ENCODE measurements at places on chromosomes 13 and 19.

GRCh38 chr19:55857149-55857548 lies 20.8 kb downstream of the NLRP4 start:
- DNase-seq = peak; percentile 23

- no peak for DNase-seq
Measured at GRCh38 chr13:113903912-113904311, 40.0 kb upstream of the GAS6 start.

DNA sequence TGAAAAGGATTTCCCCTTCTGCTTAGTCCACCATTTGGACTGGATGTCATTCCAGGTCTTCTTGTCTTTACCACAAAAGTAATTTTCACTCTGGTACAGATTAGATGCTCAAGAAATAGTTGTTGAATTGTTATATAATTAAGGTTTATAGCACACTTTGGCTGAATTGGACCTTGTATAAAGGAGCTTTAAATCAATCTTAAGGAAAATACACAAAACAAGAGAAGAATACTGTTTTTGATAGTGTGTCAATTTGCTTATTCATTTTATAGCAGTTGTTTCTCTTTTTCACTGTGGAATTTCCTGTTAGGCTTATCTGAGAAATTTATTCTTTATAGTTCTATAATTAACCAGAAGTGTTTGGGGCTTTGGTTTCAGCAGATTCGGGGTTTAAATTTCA lies 62.7 kb upstream of the TDRD3 start:
- DNase-seq = no peak

GRCh38 chr13:27665333-27665732 lies 43.6 kb downstream of the POLR1D start:
- DNase-seq = no peak

- DNase-seq = no peak
Measured at GRCh38 chr13:78160793-78161192, 242.2 kb upstream of the EDNRB start.

DNA sequence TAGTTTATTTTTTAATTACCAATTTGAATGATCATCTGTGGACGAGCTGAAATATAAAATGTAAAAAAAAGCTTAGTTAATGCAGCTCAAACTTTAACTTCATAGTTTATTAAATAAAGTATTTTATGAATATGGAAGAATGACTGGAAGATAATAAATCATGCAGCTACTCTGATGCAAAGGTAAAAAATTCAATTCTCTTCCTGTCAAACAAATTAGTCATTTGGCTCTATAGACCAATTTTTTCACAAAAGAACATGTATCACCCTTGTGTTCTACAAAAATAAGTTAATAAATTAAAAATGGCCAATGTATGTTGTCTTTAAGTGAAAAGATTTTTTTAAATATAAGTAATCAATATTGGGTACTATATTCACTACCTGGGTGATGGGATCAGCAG lies 26.2 kb downstream of the EXOSC8 start:
- no peak for DNase-seq

DNA sequence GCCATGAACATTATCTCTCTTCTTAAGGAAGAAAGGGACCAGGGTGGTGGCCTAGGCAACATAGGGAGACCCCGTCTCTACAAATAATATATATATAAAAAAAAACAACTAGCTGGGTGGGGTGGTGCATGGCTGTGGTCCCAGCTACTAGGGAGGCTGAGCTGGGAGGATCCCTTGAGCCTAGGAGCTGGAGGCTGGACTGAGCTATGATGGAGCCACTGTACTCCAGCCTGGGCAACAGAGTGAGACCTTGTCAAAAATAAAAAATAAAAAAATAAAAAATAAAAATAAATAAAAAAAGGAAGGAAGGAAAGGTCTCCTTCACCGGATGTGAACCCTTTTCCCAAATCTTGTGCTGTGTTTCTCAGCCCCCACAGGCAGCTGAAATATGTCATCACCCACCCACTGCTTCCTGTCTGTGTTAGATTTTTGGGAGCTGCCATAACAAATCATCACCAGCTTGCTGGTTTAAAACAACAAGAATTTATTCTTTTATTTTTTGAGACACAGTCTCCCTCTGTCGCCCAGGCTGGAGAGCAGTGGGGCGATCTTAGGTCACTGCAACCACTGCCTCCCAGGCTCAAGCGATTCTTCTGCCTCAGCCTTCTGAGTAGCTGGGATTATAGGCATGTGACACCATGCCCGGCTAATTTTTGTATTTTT lies 9.5 kb upstream of the TSPAN16 start:
- no peak for DNase-seq

DNA sequence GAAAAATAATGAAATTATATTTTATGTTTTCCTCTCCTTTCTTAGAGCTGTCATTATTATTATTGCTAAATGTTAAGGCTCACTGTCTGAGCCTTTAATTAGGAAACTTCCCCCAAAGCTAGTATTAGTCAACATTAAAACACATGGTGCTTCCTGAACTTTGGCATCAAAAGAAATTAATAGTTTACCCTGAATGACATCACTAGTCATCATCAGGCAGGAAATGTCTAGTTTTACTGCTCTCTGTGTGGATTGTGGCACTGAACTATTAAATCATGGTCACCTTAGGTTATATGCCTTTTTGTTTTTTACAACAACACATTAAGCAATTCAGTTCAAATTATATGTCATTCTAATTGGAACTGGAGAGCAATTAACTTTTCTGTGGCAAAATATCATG lies 595.5 kb downstream of the SLITRK1 start:
- no peak for DNase-seq

GRCh38 chr13:86572115-86572514 lies 772.9 kb upstream of the SLITRK6 start:
- no peak for DNase-seq

- no peak for DNase-seq
Measured at GRCh38 chr13:40061466-40062450, 406.3 kb downstream of the COG6 start.

GRCh38 chr19:16801600-16802013 lies 27.6 kb upstream of the SIN3B start:
- DNase-seq = no peak

DNA sequence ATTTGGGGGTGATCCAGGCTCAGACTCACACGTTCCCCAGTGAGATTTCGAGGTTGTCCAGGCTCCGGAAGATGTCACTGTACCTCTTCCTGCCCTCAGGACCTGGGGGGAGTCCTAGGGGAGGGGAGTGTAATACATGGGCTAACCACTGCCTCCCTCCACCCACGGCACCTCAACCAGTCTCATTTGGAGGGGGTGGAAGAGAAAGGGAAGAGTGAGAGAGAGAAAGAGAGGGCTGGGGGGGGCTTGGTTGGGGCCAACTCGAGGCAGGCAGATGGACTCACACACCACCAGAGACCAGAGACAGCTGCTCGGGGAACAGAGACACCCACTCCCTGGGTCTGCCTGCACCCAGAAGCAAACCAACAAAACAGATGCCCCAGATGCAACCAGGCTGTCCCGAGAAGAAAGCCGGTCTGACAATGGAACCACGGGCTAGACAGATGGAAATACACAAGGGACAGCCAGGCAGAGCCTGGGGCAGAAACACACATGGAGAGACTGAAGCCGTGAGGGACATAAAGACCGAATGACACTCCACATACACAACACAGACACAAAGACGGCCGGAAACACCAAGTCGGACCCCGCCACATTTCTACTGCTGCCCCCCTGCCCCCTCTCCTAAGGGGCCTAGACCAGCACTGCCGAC lies 825 bp downstream of the GMIP start:
- DNase-seq = peak; percentile 69

- DNase-seq = no peak
Measured at GRCh38 chr13:34617473-34618083, 324.5 kb upstream of the NBEA start.

DNA sequence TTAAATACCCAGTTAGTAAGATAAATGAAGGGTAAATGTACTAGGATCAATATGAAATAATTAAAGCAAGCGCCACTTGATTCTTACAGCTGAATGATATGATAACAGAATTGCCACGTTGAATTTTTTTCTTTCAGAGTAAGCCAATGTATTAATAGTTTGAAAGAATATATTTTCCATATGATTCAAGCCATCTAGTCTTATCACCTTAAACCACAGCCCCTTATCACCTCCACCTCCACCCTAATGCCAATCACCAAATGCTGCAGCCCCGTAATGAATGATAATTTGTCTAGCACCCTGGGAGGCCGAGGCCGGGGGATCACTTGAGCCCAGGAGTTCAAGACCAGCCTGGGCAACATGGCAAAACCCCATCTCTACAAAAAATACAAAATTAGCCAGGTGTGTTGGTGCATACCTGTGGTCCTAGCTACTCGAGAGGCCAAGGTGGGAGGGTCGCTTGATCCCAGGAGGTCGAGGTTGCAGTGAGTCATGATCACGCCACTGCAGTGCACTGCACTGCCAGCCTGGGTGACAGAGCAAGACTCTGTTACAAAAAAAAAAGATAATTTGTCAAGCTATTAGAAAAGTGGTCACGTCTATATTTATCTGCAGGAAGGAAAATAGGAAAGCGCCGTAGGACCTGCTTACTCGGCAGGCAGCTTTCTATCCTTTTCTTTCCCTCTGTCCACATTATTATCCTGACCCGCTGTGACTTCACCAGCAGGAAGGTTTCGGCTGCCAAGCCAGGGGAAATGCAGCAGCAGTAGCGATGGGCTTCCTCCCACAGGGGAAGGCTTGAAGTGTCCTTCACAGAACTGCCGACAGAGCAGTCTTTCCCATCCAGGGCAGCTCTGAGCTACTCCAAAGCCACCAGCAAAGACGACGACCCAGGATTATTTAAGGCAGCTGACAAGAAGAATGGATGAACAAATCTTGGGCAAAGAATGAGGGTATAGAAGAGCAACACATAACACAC lies 19.7 kb upstream of the CLN5 start:
- DNase-seq = no peak

DNA sequence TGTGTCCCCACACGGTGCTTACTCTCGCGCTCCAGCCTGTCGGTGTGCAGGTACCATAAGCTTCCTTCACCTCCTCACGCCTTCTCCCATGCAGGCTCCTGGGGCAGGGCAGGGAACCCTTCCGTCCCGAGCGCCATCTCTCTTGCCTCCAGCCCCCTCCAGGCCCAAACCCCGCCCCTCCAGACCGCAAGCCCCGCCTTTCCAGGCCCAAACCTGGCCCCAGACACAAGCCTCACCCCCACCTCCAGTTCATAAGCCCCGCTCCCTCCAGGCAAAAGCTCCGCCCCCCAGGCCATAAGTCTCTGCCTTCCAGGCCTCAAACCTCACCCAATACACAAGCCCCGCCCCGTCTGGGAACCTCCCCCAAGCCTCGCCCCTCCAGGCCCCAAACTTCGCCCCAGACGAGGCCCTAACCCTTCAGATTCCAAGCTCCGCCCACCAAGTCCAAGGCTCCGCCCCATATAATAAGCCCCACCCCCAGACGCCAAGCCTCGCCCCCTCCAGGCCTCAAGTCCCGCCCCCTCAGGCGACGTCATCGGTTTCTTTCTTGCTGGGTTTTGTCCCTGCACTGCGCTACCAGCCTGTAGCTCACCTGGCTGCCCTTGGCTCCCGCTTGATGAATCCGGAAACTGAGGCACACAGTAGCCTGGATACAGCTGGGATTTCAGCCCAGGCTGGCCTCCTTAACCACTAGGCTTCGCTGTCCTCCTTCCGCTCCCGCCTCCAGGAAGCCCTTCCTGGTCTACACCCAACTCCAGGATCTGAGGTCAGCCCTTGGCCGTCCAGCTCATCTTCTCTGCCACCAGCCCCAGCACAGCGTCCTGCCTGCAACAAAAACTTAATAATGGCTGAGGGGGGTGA lies 16.1 kb downstream of the MKNK2 start:
- DNase-seq = peak; percentile 75

GRCh38 chr13:101218484-101218883 lies 197.8 kb downstream of the NALCN start:
- DNase-seq = no peak

GRCh38 chr19:34731964-34732363 lies 2.1 kb upstream of the ZNF181 start:
- DNase-seq = no peak

DNA sequence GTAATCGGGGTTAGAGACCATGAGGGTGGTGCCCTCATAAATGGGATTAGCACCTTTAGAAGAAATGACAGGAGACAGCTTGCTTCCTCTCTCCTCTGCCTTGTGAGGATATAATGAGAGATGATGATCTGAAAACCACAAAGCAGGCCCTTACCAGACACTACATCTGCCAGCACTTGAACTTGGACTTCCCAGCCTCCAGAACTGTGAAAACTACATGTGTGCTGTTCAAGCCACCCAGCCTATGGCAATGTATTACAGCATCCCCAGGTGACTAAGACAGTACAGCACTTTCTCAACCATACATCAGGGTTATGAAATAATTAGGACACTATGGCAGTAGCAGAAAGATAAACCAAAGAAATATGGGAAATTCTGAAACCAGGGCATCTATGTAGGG lies 7.4 kb downstream of the ZNF564 start:
- DNase-seq = no peak

GRCh38 chr13:43265028-43265427 lies 241.6 kb downstream of the DNAJC15 start:
- DNase-seq = no peak

DNA sequence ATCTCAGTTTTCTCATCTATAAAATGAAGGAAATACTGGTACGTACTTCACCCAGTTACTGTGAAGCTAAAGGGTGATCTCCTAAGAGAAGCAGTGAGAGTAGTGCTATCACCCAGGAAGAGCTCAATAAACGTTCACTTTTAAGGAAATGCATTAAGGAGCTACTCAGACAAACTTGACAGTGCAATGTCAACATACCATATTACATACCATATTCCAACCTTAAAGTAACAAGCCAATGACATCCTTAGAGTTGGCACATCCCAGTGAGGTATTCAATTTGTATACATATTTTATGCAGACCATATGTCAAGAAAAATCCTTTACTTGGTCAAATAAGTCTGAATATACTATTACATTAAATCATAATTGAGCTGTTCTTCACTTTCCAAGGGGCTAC lies 7.0 kb downstream of the TBC1D4 start:
- no peak for DNase-seq

GRCh38 chr13:91399189-91400062 lies 1.0 kb downstream of the GPC5 start:
- DNase-seq = no peak

- DNase-seq = peak; percentile 13
Measured at GRCh38 chr13:39892721-39893685, 237.5 kb downstream of the COG6 start.

GRCh38 chr19:4181053-4181508 lies 1.3 kb downstream of the SIRT6 start:
- DNase-seq = no peak

GRCh38 chr13:46176756-46177155 lies 5.2 kb downstream of the LCP1 start:
- peak; percentile 61 for DNase-seq

DNA sequence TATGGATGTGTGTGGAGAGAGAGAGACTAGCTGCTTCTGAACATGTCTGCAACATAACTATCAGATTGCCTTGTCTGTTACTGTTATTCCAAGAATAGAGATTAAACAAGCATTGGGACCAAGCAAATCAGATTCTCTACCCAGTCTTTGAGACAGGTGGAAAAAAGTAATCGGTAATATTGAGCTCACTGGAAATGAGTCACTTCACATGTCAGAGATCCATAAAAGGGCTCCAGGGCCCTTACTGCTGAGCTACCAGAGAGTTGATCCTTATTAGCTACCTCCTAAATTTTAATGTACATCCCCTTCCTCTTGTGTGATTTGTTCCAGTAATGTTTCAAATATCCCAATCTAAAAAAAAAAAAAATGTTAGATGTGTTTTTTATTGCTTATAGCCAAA lies 2118.0 kb downstream of the PCDH9 start:
- no peak for DNase-seq

Measured in CD4-positive, alpha-beta T cell treated with Interleukin-4 for 1 hour (primary cell).